RPMI7951 (cell line): ENCODE measurements at places on chromosomes 7 and 10.

- no peak for DNase-seq
Observed at GRCh38 chr7:153258686-153259085, 499.1 kb downstream of the ACTR3B start.

DNA sequence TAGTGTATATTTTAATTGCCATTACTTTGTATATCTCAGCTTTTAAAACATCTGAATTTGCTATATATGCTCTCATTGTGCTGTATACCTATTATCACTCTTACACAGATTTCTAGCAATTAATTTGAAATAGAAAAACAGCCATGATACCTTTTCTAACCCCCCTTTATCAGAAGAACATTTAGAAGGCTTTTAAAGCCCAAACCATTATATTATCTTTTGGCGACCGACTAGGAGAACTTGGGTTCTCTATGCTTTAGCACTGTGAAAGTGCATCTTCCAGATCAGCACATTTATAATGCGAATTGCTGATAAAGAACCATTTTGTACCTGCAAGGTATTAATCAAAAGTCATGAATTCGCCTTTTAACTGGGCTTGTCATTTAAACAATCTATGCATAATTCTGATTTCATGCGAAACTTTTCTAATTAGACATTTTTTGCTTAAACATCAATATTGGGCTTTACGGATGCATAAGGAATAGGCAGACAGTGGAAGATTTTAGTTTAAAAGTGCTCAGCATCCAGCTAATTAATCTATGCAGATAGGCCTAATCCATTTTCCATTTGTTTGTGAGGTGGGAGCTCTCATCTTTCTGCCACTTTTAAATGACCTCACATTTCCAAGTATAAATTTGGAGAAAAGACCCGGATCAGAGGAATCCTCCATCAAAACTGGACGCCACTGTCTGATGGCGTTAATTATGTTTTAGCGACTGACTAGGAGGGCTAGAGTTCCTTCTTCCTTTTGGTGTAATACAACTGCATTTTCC is 1.2 kb upstream of the MLLT10 start:
- no peak for DNase-seq

DNA sequence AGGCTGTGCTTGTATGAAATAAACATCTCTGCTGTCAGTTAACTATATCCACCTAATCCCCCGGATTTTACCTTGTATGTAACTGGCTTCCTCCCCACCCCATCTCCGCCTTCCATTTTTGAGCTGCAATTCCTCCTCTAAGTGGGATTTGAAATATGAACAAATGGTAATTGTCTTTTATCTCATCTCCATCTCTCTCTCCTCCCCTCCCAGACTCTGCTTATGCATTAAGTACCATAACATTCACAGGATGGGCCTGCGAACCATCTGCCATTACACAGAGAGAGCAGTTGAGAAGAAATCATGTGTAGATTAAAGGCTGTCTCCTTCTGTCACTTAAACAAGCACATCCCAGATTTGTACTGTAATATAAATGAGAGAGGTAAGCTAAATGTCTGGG is 1169.9 kb downstream of the TYW1 start:
- no peak for DNase-seq

DNA sequence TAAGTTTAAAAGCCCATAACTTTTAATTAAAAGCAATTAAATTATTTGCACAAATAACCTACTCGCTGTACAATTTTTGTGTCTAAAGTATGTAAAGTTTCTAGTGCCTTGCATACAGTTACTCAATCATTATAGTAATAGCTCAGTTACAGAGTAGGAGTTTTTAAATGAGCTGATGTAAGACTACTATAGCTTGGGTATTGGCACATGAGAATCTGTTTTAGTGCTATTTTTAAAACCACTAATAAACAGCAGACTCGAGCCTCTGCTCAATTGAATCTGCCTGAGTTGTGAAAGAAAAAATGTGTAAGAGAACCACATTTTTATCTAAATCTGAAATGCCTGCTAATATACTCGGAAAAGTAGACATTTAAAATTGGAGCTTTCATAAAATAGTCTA is 31.1 kb downstream of the CTNNA3 start:
- DNase-seq, result no peak

DNA sequence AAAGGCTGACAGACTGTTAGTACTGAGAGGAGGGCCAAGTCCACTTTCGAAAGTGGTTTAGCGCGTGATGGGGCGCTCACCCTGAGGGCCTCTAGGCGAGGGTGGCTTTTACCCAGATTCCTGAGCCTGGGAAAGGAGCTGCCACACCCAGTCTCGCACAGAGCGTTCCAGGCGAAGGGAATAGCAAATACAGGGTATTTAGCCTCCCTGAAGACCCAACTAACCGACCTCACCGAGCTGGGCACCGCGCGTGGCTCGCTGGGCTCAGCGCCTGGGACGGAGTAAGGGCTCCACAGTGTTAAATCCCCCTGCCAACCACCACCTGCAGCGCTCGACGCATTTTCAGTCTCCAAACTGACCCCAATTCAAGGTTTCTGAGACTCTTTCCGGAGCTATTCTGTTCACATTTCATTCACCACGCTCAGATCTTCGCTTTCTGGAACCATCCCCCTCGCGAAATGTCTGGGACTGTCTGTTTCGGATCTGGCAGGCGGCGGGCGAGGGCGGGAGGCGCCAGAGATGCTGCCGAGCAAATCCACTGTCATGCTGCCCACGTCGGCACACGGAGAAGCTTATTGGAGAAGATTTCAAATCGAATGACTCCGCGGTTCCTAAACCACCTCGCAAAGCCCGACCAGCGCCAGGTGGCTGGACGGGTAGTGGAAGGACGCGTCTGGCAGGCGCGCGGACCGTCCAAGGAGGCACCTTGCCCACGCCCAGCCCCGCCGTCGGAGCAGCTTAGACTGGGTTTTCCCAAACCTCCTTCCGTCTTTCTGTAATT is 1.4 kb upstream of the OSBPL3 start:
- DNase-seq, result peak; percentile 89

GRCh38 chr10:48452879-48453412 is 146.5 kb downstream of the MAPK8 start:
- DNase-seq, result no peak

- DNase-seq, result no peak
Observed at GRCh38 chr7:27922907-27923641, 183.1 kb downstream of the TAX1BP1 start.

DNA sequence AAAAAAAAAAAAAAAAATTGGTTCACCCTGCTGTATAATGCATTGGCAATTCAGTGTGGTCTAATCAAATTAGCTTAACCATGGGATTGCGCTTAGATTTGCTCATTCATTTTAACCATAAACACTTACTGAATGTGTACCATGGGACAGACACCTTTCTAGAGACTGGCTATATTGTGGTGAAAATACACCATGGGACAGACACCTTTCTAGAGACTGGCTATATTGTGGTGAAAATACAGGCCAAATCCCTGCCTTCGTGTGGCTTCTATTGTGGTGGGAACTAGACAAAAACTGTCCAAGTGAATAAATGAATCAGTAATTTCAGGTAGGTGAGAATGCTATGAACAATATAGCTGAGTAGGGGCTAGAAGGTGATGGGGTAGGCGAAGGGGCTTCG is 10.2 kb upstream of the REPIN1 start:
- DNase-seq, result no peak

DNA sequence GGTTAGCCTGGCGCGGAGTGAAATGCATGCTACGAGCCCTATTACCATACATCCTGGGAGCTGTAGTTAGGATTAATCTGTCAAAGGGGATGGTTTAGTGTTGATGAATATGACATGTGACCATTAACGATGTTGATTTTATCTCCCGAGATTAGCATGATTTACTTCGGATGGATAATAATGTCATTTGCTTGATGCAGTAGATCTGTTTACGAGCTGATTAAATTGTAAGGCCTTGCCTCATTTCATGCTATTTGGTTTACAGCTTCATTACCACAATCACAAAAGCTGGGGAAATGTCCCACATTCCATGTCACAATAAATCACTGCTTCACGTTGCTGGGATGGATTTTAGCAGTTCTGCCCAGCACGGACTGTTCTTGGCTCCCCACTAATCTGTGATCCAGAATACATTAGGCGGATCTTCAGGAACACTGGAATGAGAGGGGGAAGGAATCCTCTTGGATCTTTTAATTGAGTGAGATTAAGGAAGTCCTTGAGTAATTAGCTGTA is 22.3 kb downstream of the ZNF503 start:
- no peak for DNase-seq

- no peak for DNase-seq
Observed at GRCh38 chr7:151241755-151242096, 6.8 kb downstream of the SMARCD3 start.

DNA sequence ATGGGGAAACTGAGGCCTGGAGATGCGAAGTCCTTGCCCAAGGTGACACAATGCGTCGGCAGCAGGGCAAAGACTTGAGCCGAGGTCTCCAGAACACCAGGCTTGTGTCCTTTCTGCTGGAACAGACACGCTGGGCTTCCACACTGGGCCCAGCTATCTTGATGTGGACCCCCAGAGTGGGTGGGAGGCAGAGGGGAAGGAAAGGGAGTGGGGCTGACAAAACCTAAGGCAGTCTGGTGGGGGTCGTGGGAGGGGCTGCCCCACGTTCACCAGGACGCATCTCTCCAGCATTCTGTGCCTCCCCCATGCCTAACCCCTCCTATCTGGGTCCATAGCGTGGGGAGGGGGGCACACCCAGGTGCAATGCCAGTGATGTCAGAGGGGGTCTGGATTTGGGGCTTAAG is 38.1 kb downstream of the PPIF start:
- DNase-seq, result no peak

DNA sequence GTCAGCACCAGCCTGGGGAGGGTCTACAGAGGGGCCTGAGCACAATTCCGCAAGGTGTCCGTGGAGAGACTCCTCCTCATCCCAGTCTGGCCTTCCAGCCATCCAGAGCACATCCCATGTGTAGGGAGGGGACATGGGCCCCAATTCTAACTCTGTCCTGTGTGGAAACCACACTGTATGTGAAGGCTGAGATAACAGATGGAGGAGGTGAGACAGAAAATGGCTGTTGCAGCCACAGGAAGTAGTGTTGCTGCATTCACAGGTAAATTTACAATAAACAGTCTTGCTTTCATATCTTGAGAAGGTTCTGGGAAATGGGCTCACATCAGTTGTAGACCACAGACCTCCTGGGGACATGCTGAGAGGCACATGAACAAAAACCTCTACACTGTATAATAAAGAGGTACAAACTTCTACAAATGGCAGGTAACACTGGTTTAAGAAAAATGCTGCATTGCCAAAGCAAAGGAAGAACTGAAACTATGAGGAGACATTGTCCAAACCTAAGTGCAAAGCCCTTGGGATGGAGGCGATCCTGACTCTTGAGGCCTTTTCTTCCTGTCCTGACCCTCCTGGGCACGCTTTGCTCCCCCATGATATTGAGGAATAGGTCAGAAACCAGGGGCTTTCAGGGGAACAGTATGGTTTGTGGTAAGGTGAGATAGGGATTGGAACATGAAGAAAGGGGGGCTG is 21.6 kb upstream of the GIMAP2 start:
- no peak for DNase-seq

DNA sequence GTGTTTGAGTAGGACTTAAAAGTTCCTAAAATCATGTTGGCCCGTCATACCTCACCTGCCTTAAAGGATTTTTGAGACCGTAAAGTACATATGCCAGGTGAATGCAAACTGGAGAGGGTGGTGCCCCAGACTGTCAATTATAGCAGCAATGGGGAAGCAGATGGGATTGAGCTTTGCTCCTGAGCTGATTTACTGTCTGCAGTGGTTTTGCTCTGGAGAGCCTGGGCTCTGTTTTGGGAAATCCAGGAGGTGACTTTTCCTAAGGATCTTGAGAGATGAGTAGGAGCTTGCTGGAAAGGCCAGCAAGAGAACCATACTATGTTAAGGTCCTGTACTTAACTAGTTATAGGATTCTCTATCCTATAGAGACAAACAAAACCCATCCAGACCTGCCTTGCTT is 43.0 kb downstream of the COL13A1 start:
- no peak for DNase-seq

- DNase-seq, result peak; percentile 35
Observed at GRCh38 chr10:102195296-102195870, 30.7 kb upstream of the ELOVL3 start.

- no peak for DNase-seq
Observed at GRCh38 chr10:65742906-65743305, 1182.9 kb upstream of the LRRTM3 start.

DNA sequence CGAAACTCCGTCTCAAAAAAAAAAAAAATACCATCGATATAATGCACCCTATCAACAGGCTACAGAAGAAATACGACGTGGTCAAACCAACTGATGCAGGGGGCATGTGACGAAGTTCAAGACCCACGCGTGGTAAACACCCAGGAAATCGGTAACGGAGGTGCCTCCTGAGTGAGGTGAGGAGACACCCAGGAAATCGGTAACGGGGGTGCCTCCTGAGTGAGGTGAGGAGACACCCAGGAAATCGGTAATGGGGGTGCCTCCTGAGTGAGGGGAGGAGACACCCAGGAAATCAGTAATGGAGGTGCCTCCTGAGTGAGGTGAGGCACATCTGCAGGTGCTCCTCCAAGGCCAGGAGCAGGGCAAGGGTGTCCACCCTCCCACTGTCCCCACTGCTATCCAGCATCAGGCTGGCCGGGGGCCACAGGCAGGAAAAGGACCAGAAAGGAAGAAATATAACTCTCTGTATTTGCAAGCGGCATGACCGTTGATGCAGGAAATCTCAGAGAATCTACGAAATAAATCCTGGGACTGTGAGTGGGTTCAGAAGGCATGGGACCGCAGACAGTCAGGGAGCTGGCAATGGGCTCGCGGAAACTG is 10.7 kb upstream of the GPR146 start:
- no peak for DNase-seq

DNA sequence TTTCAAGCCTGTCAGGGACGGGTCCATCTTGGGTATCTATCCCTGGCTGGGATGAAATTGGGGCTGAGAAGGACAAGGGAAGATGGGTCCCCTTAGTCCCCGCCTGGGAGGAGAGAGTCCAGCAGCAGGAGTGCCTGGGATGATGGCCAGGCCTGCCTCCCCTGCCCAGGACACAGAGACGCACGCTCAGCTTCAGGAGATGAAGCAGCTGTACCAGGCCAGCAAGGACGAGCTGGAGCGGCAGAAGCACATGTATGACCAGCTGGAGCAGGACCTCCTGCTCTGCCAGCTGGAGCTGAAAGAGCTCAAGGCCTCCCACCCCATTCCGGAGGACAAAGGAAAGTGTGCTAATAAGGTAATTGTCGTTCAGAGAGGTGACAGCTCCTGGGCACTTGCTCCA is 15.4 kb downstream of the CCDC136 start:
- no peak for DNase-seq

DNA sequence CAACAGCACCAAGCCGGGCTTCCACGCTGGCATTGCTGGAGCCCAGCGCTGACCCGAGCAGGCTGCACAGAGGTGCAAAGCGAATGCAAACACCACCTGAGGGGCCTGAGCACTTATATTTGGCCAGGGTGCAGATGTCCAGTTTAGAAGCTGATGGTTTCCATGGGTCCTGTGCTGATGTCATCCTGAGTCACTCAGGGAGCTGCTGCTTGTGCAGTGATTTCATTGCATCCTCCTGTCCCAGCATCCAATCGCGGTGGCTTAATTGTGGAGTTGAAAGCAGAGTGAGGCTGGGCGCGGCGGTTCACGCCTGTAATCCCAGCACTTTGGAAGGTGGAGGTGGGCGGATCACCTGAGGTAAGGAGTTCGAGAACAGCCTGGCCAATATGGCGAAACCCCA is 410.2 kb upstream of the KLF6 start:
- peak; percentile 85 for DNase-seq
